CD8-positive, alpha-beta memory T cell (primary cell): ENCODE measurements at places on chromosomes 2 and 18. TPM values are rescaled to one million over a fixed set of nuclear protein-coding genes. Genes with fewer than 3 reads are reported as not detected.

The UGT1A8 gene
- not detected for polyA plus RNA-seq

The UBE2F gene
- polyA plus RNA-seq, result 70.7 TPM

The AGXT gene
- polyA plus RNA-seq, result not detected

The GREB1 gene
- 0.16 TPM for polyA plus RNA-seq

The MTLN gene
- 121 TPM for polyA plus RNA-seq

The PDE11A gene
- not detected for polyA plus RNA-seq

The STARD6 gene
- not detected for polyA plus RNA-seq

The PSMA8 gene
- 2.1 TPM for polyA plus RNA-seq

The GAL3ST2 gene
- not detected for polyA plus RNA-seq

The SERPINB12 gene
- not detected for polyA plus RNA-seq

The DLGAP1 gene
- 0.46 TPM for polyA plus RNA-seq

The CXCR1 gene
- 1.1 TPM for polyA plus RNA-seq

The IL37 gene
- polyA plus RNA-seq, result not detected

GRCh38 chr2:15665067-15665942, 73.6 kb downstream of the DDX1 start:
- no peak for DNase-seq

DNA sequence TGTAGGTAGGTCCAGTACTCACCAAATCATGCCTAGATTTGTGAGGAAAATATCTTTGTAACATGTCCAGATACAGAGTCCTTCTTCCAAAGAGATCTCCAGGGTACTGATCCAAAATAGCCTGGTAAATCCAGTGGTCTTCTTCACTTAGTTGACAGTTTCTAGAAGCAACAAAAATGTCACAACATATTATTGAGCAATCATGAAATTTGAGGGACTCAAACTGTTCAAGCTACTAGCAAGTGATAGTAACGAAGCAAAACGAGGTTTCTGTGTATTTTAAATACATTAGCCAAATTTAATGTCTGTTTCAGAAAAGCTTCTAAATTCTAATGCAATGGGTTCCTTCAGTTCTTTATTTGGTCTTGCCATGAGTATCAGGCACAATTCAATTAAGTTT, 142.8 kb downstream of the CCDC148 start:
- DNase-seq, result no peak

DNA sequence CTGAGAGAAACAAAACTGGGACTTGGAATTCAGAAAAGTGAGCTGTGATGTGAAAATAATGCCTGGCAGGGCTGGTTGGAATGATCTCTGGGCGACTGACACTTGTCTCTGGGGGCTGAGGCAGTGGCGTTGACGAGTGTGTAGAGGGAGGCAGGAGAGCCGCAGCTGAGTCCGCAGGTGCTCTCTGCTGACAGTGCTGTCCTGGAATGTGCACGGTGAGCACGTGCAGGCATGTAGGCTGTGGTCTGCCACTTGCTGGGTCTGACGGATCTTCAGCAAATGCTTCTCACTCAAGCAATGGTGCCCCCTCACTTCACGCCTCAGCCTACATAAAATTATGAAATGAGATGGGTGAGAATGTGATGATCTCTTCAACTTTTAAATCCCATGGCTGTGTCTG, 38.5 kb upstream of the ATP9B start:
- DNase-seq, result no peak

- DNase-seq, result no peak
Observed at GRCh38 chr2:162244541-162245031, 1.3 kb upstream of the FAP start.

GRCh38 chr18:70335892-70336726, 47.3 kb downstream of the SOCS6 start:
- no peak for DNase-seq

- DNase-seq, result no peak
Observed at GRCh38 chr2:85718885-85719492, 24.8 kb downstream of the GNLY start.

DNA sequence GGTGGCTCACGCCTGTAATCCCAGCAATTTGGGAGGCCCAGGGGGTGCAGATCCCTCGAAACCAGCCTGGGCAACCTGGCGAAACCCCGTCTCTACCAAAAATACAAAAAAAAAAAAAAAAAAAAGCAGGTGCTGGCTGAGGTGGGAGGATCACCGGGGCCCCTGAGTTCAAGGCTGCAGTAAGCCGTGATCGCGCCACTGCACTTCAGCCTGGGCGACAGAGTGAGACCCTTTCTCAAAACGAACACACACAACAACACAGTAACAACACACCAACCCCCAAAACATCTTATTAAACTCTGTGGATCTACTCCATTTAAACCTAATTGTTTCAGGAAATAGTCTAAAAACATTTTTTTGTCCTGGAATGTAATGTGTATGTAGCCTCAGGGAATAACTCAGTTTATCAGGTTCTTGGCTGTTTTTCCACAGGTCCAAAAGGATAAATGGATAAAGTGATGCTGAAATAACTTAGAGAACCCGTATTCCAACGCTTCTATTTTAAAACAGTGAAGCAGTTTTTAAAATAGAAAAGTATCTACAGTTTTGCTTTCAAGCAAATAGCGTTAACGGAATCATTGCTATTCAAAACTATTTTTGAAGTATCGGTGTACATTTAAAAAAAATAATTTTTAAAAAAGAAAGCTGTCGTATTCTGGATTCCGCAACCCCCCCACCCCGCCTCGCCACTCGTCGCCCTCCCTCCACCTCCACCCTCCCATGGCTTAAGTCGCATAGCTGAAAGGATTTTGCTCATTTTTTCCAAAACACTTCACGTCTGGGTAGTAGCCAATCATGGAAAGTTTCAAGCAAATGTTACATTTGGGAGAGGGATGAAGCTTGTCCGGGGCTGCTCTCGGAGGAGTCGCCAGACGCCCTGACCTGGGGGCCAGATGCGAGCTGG, 895 bp upstream of the GLS start:
- DNase-seq, result no peak

DNA sequence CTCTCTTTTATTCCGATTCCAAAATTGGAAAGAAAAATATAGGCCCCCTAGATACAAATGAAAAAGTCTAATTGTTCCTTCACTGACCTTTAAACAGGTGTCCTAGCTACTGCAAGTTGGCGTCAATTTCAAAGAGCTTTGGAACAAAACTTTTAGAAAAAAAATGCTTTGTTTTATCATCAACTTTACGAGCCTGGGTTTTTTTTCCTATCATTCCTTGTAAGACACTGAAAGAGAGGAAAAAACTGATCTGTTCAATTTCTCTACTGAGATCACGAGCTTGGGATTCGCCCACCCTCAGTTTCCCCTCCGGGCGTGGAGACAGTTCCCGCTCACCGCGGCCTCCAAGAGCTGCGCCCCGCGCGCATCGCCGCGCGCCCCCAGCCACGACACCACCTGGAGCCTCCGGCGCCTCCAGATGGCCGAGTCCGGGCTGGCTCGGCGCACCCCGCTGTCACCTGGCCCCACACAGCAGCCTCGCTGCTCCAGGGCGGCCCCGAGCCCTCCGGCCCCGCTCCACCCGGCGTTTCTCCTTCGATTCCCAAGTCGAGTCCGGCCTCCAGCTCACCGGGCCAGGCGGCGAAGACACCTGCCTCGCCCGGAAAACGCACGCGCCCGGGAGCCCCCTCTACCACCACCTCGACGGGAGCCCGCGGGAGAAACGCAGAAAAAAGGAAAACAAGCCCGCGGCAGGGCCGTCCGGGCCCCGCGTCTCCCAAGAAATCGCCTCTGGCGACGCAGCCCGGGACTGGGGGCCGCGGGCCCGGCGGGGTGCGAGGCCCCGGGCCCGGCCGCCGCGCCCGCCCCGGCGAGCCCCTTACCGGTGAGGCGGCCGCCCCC, 656 bp downstream of the TBC1D8 start:
- no peak for DNase-seq

DNA sequence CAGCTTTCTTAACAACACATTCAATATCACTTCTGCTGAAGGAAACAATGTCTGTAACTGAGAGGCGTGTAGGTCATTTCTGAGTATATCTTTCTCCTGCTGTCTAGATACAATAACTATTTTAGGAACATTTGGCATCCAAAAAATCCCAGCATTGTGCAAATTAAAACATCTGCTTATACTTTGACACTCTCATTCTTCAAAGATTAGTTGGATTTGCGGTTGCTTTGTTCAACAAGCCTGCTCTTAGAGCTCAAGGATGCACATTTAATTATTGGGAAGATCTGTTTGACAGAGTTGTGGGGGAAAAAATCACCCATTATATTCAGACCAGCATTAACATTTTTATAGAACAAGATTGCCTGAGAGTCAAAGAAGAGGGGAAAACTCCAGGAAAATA, 449.5 kb upstream of the HNRNPA3 start:
- no peak for DNase-seq

DNA sequence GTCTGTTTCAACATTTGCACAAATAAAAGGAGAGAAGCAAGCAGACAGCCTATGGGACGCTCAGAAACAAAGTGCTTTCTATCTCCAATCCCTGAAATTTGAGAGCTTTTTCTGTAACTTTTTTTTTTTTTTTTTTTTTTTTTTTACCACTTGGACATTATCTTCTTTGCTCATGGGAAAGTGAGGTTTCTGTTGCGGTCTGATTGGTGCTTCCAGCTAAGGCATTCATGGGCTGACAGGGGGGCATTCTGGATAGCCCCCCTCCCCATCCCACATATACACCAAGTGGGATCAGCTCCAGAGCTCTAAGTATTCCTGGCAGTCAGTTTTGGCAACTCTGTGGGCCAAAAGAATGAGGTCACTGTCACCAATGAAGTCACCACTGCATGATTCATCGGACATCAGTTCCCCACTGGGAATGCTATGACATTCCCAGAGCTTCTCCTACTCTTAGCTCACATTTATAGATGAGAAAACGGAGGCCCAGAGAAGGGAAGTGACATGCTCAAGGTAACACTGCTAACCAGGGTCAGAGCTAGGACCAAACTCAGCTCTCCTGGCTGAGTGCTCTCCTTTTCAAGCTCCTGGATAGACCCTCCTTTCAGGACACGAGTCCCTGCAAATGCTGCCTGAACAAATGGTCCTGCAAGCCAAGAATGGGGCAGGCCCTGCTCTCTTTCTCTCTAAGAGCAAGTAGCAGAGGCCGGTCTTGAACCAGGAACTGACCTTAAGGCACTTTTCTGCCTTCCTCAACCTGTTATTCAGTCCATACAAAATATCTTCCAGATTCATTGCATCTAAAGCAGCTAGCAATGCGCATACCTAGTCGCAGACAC, 61.3 kb downstream of the TMEM247 start:
- DNase-seq, result no peak

DNA sequence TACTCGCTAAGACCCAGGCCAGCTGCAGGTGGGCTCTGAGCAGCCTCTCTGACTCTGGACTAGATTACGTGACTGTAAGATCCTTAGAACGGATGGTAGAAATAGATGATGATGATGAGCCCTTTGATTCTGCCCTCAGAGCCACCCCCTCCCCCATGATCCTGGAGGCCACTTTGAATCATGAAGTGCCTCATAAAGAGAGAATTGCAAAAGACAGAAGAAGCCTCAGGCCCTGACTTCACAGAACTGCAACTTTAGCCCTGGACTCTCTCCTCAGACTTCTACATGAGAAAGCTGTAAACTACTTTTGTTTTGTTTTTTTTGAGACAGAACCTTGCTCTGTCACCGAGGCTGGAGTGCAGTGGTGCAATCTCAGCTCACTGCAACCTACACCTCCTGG, 15.4 kb upstream of the TET3 start:
- no peak for DNase-seq

- no peak for DNase-seq
Observed at GRCh38 chr2:34729845-34730244, 1130.7 kb upstream of the FAM98A start.

DNA sequence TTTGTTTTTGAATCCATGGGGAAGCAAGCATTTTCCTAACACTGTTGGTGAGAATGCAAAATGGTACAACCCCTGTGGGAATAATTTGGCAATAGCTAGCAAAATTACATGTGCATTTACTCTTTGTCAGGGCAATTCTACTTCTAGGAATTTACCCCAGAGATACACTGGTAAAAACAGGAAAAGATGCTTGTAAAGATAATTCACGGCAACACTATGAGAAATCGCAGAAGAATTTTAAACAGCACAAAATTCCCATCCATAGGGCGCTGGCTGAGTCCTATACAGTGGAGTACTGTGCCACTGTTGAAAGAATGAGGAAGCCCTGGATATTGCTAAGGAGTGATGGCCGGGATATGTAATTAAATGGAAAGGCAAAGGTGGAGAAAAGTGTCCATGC, 75.8 kb downstream of the DGKD start:
- no peak for DNase-seq

DNA sequence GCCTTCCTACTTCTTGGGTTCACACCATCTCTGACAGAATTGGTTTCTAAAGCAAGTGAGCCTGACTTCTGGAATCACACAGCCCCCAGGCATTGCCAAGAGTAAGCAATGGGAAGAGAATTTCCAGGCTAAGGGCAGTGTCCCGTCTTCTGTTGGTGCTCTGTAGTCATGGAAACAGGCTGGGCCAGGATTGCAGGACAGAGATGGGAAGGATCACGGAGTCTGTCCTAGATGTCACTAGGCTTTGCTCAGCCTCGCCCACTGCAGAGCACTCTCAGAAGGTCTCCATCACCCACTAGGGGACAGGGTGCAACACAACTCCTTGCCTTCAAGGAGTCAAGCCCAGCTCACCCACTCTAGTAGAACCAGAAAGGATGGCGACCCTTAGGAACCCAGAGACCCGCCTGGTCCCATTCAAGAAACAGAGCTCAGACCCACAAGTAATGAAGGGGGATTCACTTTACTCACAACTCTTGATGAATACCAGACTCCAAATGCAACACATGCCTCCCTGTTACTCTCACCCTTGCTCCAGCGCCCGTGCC, 48.6 kb upstream of the TEX51 start:
- no peak for DNase-seq

GRCh38 chr2:153770359-153770991, 101.2 kb upstream of the GALNT13 start:
- no peak for DNase-seq

DNA sequence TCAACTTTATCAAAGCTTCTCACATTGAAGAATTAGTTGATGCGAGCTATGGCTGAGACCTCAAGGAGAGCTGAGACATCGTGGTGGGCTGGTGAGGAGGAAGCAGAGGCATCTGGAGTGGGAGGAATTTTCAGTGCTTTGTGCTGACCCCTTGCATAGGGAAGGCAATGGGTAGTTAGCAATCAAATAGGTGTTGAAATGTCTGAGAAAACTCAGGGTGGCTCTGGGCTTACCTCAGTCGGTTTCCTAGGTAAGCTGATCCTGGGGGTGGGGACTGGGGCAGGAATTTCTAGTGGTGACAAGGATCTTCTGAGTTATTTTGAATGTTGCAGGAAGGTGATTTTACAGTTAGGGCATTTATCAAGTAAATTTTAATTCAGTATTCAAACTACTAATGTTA, 20.7 kb upstream of the DPP10 start:
- no peak for DNase-seq

- DNase-seq, result no peak
Observed at GRCh38 chr18:11392292-11392691, 217.1 kb upstream of the SLC35G4 start.

GRCh38 chr2:190627448-190628412, 21.2 kb upstream of the NAB1 start:
- no peak for DNase-seq

GRCh38 chr18:76458522-76459311, 36.3 kb downstream of the ZNF516 start:
- DNase-seq, result no peak

- no peak for DNase-seq
Observed at GRCh38 chr2:14720319-14720718, 87.8 kb downstream of the LRATD1 start.

GRCh38 chr2:195536906-195537305, 120.1 kb upstream of the SLC39A10 start:
- DNase-seq, result no peak
